ENCODE measurements at places on chromosomes 11 and 22.

DNA sequence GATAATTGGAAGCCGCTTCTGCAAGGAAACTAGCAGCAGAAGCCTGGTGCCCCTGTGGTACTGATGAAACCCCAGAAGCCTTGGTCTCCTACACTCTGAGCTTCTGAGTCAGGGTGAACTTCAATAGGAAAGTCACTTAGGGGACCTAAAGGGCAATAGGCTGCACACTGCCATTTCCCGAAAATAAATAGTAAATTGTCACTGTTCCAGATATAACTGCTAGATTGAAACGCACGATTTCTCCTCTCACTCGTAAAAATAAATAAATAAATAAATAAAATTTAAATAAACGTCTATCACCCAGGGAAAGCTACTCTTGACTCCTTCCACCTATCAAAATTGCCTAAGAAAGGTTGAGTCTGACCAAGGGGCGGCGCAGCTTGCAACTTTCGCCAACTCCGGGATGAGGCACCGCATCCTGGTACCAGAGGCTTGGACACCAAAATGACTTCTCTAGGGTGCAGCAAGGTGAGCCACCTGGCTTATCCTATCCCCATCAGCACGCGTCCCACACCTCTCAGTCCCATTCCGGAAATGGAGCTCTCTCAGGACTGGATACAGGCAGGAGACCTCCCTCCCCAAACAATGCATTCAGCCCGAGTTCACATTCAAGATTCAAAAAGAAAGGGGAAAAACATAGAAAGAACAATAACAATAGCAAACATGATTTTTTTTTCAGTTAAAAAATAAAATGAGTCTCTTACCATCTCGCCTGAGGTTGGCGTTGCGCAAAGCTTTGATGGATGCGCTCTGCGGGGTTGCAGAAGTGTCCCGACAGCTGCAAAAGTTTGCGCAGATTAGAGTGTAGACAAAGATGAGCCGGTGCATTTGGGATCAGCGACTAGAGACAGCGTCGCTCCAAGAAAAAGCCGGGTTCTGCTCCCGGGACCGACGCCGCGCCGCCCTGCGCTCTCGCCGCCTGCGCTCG is 583 bp downstream of the PDGFD start:
- DNase-seq: peak; percentile 49

- DNase-seq: no peak
Measured at GRCh38 chr11:4577761-4578160, 3.8 kb upstream of the OR52I2 start.

DNA sequence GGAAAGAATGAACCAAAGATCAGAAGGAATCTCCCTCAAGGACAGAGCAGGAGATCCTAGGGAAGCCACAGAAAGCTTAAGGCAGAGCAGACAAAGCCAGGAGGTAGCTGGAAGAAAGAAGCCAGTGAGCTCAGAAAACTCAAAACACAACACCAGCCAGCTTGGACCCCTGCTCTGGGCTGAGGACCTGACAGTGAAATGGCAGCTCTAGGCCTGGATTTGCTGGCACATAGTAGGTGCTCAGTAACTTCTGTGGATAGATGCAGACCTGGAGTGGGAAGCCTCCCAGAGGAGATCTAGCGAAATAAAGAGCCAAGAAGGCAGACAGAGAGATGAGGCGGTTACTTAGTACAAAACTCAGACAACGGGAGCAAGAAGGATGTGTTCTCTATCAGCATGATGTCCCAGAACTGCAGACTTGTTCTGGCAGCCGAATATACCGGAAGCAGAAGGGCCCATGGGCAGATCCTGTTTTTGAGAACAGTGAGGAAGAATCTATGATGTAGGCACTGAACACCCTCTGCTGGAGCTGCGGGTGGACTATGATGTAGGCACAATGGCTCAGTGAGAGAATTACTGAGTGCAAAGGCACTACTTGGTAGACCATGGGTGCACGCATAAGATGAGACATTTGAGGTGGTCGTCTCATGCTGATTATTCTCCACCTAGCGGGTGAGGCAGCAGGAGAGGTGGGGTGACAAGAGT is 4.8 kb downstream of the ROBO4 start:
- peak; percentile 62 for DNase-seq

GRCh38 chr11:101555366-101555765 is 28.4 kb downstream of the TRPC6 start:
- DNase-seq: no peak

DNA sequence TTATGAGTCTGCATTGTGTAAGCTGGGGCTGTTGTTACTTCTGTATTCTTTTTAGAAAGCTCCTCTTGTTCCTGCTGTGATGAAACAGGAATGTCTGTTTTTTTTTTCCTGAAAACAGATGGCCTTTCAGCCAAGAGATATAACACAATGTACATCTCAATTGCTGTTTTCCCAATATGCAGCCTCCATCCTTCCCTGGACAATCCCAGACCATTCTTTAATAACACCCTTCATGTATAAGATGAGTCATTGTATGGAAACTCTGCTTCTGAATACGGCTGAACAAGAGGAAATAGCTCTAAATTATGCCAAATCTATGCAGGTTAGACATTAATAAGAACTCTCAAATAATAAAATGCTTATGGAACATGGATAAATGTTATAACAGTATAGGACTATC is 60.2 kb upstream of the LRRC4C start:
- no peak for DNase-seq

GRCh38 chr11:84536456-84536855 is 1090.7 kb downstream of the DLG2 start:
- DNase-seq: no peak

DNA sequence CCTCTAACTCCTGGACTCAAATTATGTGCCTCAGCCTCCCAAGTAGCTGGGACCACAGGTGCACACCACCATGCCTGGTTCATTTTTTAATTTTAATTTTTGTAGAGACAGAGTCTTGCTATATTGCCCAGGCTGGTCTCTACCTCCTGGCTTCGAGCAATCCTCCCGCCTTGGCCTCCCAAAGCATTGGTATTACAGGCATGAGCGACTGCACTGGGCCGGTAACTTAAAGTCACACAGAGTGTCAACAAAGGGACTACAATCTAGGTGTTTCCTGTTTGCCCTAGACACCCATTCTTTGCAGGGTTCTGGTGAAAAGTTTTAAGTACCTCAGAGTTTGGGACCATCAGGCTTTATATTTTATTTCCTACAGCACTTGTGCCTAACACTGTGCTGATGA is 8.4 kb downstream of the UVRAG start:
- DNase-seq: no peak

DNA sequence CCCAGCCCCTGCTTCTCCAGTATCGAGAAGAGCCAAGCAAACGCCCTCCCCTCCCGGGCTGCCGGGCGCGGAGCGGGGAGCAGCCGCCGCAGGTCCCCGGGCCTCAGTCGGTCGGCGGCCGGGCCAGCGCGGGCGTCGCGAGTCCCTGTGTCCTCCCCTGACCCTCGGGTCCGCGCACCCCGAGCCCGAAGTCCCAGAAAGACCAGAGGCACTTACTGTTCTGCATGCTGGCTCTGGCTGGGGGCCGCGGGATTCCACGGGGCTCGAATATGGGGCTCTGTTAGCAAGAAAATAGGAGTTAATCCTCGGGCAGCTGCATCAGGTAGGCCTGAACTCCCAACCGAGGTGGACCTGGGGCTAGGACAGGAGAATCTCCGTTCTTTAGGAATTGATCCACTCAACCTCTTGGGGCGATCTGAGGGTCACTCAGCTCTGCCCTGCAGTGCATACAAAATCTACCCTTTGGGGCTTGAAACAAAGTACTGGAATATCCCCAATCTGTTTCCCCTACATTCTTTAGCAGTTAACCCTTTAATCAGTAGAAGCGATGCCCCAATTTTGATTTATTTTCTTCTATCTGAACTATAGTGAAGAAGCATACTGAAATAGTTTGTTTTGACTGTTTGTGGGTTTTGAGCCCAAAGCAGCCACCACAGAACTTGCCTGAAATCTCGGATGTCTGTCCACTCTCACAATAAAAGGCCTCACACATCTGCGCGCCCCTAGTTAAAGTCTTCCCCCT is 4.8 kb downstream of the PAX6 start:
- DNase-seq: no peak

DNA sequence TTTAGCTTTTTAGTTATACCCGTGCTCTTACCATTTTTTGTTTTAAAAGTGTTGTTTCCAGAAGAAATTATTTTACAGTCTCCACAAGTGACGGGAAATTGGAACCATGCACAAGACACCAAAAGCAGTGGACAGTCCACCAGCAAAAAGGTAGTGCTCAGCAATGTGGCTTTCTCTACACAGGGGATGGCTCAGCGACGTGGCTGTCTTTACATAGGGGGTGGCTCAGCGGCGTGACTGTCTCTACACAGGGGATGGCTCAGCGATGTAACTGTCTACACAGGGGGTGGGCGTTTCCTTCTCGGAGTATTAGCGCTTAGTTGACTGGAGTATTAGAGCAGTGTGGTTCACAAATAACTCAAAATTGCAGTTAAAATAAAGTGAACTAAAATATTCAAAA is 36.0 kb upstream of the PANX2 start:
- DNase-seq: no peak

DNA sequence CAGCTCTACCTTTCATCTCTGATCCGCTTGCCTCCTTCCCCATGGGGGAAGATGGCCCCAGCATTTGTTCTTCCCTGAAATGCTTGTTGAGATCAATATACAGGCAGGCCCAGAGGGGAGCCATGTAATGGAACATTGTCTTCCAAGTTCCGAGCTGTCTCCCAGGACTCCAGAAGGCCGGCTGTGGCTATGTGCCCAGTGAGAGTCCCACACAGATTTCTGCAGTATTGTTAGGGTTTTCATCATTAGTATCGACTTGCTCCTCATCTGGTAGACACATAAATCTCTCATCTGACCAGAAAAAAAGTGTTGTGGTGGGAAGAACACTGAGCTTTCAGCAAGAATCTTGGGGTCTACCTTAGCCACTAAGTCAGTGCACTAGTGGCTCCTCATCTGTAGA is 163.4 kb downstream of the TRIM29 start:
- DNase-seq: no peak

DNA sequence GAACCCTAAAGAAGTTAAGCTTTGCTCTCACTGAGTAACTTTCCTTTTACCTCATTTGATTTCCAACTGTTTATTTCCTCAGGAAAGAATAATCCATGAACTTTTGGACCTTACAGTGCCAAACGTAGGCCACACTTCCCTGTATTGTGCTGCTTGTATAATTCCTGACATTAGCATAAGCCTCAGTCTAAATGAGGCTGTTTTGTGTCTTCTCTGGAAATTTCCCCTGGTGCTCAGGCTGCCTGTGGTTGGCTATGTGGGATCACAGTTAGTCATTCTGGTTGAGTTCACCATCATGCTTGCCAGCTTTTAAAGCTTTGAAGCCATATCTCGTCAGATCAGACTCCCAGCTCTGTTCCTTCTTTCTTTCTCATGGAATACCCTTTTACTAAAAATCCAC is 107.0 kb downstream of the FAM76B start:
- DNase-seq: no peak

DNA sequence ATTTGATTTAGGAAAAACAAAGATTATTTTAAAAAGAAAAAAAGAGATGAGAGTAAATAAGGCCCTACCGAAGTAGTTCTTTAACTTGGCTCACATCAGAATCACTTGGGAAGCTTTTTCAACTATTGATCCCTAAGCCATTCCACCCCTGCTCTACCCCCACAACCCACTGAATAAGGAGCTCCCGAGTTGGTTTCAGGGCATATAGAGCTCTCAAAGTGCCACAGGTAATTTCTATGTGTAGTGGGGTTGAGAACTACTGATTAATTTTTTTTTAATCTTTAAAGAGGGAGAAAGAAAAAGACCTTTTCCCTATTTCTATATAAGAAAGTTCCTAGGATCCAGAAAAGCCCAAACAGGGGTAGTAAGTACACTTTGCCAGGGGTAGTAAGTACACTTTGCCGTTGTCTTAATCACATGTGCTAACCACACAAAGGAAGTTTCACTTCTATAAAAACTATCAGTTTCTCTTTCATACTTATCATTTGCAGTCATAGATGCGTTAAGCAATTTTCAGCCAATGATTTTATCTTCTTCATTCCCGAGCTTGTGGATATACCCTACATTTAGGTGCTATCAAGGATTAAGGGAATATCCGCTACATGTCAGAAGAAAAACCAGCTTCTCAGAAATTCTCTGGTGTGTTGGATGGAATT is 108.4 kb upstream of the ZC3H12C start:
- DNase-seq: peak; percentile 48

- DNase-seq: no peak
Measured at GRCh38 chr11:85718126-85718943, 32.3 kb upstream of the CCDC89 start.

DNA sequence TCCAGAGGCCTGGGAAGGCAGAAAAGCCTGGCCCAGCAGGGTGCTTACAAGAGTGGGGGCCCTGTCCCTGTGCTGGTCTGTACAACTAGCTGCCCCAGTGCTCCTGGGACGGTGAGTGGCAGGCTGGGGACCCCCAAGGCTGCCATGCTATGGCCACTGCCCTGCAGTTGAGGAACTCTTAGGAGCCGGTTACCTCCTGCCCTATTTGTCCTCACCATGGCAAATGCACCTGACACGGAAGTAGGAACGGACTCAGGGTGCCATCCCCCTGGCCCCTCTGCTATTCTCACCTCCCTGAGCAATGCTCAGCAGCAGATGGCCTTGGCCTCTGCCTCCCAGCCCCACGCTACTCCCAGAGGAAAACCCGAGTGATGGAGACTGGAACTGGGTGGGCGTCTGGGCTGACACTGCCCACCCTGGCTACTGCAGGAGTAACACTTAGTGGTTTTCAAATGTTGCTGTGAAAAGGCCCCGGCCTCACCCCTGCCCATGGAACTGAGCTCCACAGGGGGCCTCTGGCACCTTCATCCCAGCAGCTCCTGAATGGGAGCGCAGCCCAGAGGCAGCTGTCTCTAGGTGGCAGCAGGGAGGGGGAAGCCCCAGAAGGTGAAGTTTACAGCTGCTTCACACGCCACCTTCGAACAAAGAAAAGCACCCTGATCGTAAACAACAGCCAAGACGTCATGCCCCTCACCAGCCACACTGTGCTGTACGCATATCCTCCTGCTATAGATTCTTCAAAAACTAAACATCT is 105.3 kb downstream of the CTTN start:
- DNase-seq: no peak

GRCh38 chr11:76762867-76763572 is 20.1 kb upstream of the TSKU start:
- no peak for DNase-seq

GRCh38 chr11:65452806-65453490 is 30.4 kb downstream of the NEAT1 start:
- peak; percentile 62 for DNase-seq

- no peak for DNase-seq
Measured at GRCh38 chr11:125935056-125935455, 10.8 kb upstream of the VSIG10L2 start.

- DNase-seq: no peak
Measured at GRCh38 chr11:109140857-109141515, 281.0 kb upstream of the C11orf87 start.

- no peak for DNase-seq
Measured at GRCh38 chr11:126432525-126432924, 77.0 kb downstream of the ST3GAL4 start.

DNA sequence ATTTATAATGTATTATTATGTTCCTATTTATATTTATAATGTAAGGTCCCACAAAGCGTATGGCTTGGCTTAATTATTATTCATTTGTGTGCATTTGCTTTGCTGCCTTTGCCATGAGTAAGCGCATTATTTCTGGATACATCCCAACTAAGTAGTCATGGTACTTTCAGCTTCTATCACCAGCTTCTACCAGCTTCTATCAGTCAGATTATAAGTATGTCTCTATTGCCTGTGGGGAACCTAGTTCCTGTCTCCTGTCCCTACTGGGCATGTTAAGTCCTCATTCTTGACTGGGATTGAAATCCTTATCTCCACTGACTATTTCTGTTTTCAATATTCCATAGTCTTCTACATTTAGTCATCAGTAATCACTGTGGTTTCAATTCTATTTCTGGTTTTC is 33.5 kb upstream of the OR10W1 start:
- DNase-seq: no peak

- DNase-seq: no peak
Measured at GRCh38 chr11:109706945-109707344, 285.0 kb downstream of the C11orf87 start.

GRCh38 chr11:38278457-38279141 is 1680.6 kb upstream of the RAG2 start:
- no peak for DNase-seq
